H54 (cell line): ENCODE measurements at places on chromosomes 13 and 19.
A peak's percentile ranks its signal among the peaks of the same experiment; 100 is the strongest.

DNA sequence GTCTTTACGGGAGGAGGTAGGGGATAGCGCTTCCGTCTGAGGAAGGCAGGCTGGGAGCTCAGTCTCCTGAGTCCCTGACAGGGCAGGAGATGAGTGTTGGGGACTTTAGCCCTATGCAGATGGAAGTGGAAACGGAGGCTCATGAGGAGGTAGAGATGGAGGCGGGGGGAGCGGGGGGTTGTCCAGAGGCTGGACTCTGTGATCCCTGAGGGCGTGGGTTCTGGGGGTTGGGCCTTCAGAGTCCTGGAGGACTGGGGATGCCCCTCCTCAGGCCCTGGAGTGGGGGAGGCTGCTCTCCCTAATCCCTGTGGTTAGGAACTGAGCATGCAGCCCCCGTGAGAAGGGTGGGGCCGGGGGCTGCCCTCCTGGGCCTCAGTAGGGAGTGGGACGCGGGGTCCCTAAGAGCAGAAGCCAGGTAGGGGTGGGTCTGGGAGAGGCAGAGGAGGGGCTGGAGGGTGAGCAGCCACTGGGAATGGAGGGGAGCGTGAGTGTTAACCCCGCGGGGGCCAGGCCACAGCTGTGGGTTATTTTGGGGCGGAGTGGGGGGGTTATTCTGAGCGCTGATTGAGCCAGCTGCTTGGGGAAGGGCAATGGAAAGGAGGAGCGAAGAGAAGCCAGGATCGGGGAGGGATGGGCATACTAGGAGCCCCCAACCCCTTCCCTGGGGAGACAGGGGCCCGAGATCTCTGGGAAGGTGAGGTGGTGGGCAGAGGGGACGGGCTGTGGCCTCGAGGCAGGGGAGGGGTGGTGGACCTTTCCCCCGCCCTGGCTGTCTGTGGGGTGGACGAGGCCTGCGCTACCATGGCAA, 2.8 kb downstream of the GRIN2D start:
- no peak for DNase-seq

- DNase-seq = no peak
Observed at GRCh38 chr13:29937379-29937778, 87.0 kb upstream of the UBL3 start.

- DNase-seq = no peak
Observed at GRCh38 chr13:52374389-52374788, 31.6 kb downstream of the THSD1 start.

DNA sequence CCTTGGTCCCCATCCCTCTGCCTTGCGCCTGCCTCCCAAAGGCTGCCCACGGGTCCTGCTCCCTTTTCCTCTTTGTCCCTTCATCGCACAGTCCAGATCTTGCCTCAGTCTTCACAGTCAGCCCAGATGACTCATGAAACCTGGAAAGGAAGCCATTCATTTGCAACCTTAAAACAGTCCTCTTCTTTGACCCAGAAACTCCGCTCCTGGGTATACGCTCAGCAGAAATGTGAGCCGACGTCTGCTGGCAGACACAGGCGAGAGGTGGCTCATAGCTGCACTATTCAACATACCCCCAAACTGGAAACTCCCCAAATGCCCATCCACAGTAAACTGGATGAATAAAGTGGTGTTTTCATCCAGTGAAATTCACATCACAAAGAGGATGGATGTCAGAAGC, 13.6 kb upstream of the PEPD start:
- peak; percentile 69 for DNase-seq

DNA sequence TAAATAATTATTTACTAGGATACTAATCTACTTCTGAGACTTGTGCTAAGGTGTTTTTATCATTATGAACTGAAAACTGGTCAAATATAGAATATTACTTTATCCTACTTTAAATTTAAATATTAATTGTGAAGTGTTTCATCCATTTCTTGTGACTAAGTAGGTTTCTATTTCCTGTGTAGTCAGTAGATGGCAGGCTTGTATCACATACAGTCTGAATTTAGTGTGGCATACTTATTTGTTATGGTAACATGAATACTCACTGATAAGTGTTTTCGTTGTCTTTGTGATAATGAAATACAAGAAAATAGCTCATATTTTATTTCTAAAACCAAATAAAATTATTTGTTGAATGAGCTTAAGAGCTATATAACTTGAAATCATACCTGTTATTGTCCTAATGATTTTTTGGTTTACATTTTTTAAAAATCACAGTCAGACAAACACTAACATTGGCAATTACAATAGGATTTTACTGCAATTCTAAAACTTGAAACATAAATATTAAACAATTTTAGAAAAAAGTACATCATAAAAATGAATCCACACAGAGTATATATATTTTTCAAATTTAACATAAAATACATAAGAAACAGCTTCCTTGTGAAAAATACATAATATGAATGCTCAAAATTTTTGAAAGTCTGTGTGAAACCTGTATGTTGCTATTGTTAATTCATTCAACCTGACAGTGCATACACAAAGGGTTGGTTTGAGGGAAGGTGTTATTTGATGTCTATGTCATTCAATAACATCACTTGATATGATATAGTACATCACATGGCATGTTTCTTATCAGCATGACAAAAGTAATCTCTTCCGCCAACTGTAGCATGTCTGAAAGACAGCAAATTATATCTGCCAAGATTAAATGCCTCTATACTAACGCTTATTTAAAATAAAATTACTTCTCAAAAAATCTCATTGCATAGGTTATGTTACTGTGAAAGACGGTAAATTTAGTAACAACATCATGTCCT, 904.8 kb upstream of the PCDH20 start:
- DNase-seq = no peak

DNA sequence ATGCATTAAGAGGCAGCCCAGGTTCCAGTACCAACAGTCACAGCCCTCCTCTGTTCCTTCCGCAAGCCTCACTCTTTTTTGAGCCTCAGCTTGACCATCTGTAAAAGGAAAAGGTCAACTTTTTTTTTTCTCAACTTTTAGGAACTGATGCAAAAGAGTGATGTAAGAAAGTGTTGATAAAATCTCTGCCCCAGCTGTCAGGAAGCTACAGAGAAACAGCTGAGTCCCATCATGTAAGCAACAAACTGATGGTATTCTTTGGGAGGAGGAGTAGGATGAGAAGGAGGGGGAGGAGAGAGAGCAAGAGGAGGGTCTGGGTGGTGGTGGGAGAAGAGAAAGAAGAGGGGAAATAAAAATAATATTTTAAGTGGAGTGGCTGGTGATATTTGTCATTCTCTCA, 233.9 kb upstream of the TSHZ3 start:
- DNase-seq = no peak
